ENCODE measurements at places on chromosomes 2 and 18. TPM values are rescaled to one million over a fixed set of nuclear protein-coding genes. Genes with fewer than 3 reads are reported as not detected.

DNA sequence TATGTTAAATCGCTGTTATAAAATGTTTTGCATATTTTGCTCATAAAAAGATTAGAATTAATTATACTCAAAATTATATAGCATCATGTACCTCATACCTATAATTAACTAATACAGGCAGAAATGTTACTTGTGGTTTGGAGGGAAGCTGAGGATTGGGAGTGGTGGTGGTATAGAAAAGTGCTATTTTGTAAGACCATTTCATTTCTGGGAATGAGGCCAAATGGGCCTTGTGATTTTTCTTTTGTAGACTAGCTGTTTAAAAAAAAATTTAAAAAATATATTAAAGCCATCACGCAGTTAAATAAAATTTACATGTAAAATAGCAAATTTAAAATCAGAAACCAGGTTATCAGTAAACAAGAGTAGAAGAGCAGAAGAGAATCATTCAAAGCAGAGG, 560.8 kb upstream of the FAM98A start:
- DNase-seq = no peak

Gene HOXD4
- total RNA-seq = 1.7 TPM

- peak; percentile 16 for DNase-seq
Measured at GRCh38 chr18:79510046-79510685, 114.4 kb downstream of the NFATC1 start.

DNA sequence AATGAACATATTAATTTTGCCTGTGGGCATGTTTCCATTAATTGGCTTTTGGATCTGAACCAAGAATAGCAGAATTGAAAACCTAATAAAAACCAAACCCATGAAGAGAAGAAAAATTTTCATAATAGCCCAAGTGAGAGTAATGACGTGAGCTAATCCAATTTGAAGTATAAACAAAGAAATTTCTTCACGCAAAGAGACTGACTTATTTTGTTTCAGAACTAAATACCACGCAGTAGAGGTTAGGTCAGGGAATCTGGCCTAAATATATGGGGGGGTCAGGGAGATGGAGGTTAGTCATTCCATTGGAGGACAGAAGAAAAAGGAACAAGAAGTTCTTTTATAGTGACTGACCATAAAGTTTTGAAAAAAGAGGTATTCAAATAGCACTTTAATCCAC, 94.1 kb upstream of the CYP1B1 start:
- DNase-seq = no peak

Gene VSNL1
- total RNA-seq = not detected

Gene SERPINB2
- total RNA-seq = not detected

- DNase-seq = no peak
Measured at GRCh38 chr2:205948496-205948837, 137.5 kb downstream of the INO80D start.

- DNase-seq = no peak
Measured at GRCh38 chr18:11134940-11135339, 14.4 kb downstream of the PIEZO2 start.

Measured in Peyer's patch (tissue), 4 donors.